ENCODE measurements at places on chromosomes 7 and 10. TPM values are rescaled to one million over a fixed set of nuclear protein-coding genes. Genes with fewer than 3 reads are reported as not detected.

The NXPH1 gene
- total RNA-seq = not detected

The DHTKD1 gene
- total RNA-seq = 19.7 TPM

The RARRES2 gene
- not detected for total RNA-seq

The SPAM1 gene
- total RNA-seq = not detected

The CLCN1 gene
- total RNA-seq = not detected

The FMC1 gene
- 3.4 TPM for total RNA-seq

The PTPN12 gene
- 18.0 TPM for total RNA-seq

The PPP1R3C gene
- total RNA-seq = not detected

The PLAC9 gene
- not detected for total RNA-seq

Measured in T-helper 2 cell treated with Interferon-gamma antibody and Interleukin-4, amounts not matched to agents 100 ng/mL and 5 ng/mL, for 36 hours (primary cell).